Aorta (tissue), 5 donors: ENCODE measurements at places on chromosomes 2 and 18. TPM values are rescaled to one million over a fixed set of nuclear protein-coding genes. Genes with fewer than 3 reads are reported as not detected.

The ARHGAP25 gene
- polyA plus RNA-seq = 2.6 TPM

The CHRNG gene
- not detected for polyA plus RNA-seq

The HJURP gene
- polyA plus RNA-seq = not detected

The CLEC4F gene
- not detected for polyA plus RNA-seq

The C2orf81 gene
- 1.3 TPM for polyA plus RNA-seq

The PARD6G gene
- polyA plus RNA-seq = 1.8 TPM

The DPP4 gene
- 4.1 TPM for polyA plus RNA-seq
